HT-29 (cell line): ENCODE measurements at places on chromosomes 13 and 19. TPM values are rescaled to one million over a fixed set of nuclear protein-coding genes. Genes with fewer than 3 reads are reported as not detected.
A peak's percentile ranks its signal among the peaks of the same experiment; 100 is the strongest.

Gene PROZ
- not detected in 2 replicates for total RNA-seq

GRCh38 chr13:30318026-30318425 lies 10.7 kb upstream of the KATNAL1 start:
- no peak for DNase-seq

DNA sequence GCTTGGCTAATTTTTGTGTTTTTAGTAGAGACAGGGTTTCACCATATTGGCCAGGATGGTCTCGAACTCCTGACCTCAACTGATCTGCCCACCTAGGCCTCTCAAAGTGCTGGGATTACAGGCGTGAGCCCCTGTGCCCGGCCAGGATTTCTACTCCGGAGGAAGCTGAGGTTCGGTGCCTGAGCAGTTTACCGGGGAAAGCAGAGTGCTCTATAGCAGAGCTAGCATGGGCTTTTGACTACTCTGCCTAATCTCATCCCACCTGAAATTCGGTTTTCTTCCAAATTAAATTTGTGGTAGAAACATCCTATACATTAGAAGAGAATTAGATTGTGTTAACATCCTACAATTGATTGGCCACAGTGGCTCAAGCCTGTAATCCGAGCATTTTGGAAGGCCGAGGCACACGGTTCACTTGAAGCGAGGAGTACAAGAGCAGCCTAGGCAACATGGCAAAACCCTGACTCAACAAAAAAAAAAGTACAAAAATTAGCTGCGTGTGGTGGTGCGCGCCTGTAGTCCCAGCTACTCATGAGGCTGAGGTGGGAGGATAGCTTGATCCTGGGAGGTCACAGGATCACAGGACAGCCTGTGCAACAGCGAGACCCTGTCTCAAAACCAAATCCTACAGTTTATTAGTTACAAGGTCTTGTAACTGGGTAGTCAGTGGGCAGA lies 1.6 kb downstream of the RPL13A start:
- no peak for DNase-seq

Gene KLK10
- total RNA-seq: 154 and 171 TPM in 2 replicates

Gene OR7A5
- not detected in 2 replicates for total RNA-seq

Gene CPAMD8
- not detected in 2 replicates for total RNA-seq

Gene ATP4B
- not detected in 2 replicates for total RNA-seq

Gene KRTDAP
- not detected in 2 replicates for total RNA-seq

DNA sequence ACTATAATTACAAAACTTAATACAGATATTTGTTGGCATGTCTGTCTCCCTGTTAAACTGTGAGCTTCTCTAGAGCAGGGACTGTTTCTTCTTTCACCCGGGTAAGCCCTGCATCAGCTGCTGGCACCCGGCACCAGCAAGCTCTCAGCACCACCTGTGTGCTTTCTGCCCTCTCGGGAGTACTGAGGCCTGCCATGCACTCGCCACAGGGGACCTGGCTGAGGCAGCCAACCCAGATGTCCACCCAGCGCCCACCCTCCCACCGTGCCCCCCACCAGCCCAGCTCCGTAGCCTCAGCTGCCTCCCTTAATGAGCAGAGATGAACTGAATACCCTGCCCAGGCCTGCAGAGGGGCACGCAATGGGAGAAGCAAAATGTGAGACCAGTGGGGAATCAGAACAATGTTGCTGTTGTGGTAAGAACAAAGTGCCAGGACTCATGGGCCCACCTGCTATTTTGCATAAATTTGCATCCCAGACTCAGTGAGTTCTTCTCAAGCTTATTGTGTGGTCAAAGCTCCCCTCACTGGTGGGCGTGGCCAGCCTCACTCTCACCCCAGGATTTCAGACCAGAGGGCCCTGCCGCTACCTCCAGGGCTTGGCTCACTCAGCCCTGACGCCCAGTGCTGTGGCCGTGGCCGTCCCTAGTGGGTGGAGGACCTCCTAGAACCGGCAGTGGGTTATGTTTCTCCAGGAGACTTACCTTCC lies 14.6 kb upstream of the SERPINE3 start:
- no peak for DNase-seq

GRCh38 chr13:109790086-109790485 lies 3.7 kb upstream of the IRS2 start:
- DNase-seq: no peak

DNA sequence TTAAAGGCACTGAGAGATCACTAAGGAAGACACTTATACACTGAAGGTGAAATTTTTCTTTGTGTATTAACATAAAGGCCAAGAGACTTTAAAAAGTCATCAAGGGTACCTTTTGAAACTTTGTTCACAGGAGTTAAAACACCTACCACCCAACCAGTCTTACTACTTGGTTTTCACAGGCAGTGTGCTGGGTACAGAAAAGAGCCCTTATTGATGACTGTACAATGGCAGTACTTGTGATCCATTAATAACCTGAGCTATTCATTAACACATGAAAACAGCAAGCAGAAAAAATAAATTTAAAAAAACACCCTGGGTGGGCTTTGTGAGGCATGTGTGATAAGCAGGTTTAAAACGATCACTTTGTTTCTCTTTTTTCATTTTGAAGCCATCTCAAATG lies 148.9 kb downstream of the TBC1D4 start:
- DNase-seq: no peak

DNA sequence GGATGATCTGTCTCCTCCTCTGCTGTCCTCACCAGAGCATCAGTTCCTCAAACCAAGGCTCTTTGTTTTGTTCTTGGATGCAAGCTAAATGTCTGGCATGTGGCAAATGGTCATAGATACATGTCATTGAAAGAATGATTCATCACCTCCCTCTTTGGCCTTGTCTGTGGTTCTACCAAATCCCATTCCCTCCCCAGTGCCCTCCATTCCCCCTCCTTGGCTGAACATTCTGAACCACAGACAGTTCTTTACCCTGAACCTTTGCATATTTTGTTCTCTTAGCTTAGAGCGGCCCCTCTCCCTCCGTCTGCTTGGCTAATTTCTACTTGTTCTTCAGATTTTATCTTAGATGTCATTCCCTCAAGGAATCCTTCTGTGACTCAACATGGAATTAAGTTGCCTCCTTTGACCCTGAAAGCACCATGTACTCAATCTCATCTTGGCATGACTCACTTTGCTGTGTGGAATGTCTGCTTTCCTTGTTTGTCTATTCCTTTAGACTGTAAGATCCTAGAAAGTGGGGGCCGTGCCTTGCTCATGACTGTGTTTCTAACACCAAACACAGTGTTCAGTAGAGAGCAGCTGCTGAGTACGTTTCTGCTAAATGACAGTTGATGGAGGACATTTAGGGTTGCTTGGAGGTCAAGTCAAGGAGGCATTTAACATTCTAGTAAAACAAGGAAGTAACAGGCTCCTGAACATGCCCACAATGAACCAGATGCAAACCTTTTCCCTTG lies 8.1 kb downstream of the ALOX5AP start:
- DNase-seq: peak; percentile 69

DNA sequence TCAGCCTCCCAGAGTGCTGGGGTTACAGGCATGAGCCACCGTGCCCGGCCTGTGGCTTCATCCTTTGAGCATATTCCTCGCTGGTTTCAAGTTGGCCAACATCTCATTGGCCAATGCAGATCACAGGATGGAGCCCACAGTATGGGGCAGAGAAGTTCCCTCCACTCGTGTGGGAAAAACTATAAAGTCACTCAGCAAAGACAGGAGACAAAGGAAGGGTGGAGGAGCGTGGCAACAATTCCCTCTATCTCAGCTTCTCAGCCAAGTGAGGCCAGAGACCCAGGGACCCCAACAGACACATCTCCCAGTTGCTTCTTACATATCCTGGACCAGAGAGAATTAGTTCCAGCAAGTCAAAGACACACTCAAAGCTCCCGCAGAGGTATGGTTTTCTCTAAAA lies 184.6 kb upstream of the SOX1 start:
- DNase-seq: no peak

GRCh38 chr19:39671739-39672363 lies 16.1 kb downstream of the LGALS16 start:
- DNase-seq: peak; percentile 92

Gene FAAP24
- 5.7 and 5.8 TPM in 2 replicates for total RNA-seq

GRCh38 chr19:33303791-33304345 lies 1.5 kb upstream of the CEBPA start:
- no peak for DNase-seq

- DNase-seq: peak; percentile 88
Measured at GRCh38 chr19:12793290-12794195, 2.3 kb downstream of the JUNB start.

- no peak for DNase-seq
Measured at GRCh38 chr13:110317496-110318195, 10.6 kb downstream of the COL4A2 start.

DNA sequence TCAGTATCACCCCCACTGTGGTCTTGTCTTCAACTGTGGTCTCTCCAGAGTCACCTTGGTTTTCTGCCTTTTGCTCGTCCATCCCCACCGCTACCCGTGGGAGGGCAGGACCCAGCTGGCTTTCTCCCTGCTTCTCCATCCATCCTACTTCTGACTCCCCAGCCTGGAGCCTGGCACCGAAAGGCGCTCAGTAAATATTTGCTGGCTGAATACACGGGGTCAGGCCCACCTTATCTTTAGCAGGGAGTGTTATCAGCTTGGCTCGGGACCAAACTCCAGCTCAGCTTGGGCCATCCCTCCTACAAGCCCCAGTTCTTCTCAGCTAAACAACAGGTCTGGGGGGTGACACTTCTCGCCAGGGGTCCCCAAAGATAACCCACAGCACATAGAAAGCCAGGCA lies 62.0 kb upstream of the KLF2 start:
- no peak for DNase-seq

Gene PSG7
- total RNA-seq: not detected in 2 replicates

- peak; percentile 87 for DNase-seq
Measured at GRCh38 chr19:47581605-47582319, 8.8 kb upstream of the ZNF541 start.

DNA sequence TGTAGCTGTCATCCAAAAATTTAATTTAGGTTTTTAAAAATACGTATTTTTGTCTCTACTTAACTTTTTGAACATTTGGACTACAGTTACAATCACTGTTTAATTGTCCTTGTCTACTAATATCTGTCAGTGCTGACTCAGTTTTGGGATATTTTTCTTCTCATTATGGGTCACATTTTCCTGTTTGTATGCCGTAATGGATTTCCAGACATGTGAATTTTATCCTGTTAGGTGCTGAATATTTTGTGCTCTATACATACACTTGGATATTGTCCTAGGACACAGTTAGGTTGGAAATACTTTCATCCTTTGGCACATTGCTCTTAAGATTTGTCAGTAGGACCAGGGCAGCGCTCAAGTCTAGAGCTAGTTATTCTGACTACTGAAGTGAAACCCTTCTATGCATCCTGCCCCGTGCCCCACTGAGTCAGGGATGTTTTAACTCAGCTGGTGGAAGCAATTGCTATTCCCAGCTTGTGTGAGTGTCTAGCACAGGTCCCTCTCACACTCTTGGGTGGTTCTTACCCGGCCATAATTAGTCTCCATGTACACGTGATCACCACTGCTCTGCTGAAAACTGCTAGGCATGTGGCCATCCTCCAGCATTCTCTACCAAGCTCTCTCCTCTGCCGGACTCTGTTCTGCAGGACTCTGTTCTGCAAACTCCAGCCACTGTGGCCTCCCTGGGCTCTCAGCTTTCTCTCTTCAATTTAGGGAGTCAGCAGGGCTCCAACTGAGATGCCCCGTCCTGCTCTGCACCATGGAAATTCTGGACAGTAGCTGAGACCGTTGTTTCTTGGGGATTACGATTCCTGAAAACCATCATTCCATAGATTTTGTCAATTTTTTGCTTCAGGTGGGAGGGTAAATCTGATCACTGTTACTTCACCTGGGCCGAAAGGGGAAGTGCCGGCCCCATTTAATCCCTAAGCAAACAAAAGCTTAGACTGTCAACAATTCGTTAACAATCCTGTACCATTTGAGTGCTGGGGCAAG lies 11.1 kb downstream of the PROZ start:
- DNase-seq: peak; percentile 47

Gene TPGS1
- total RNA-seq: 25.8 and 32.9 TPM in 2 replicates

GRCh38 chr19:4482721-4483364 lies 10.7 kb downstream of the HDGFL2 start:
- no peak for DNase-seq

Gene NLRP5
- not detected in 2 replicates for total RNA-seq

Gene SWSAP1
- 3.9 and 5.4 TPM in 2 replicates for total RNA-seq

GRCh38 chr19:2371656-2372055 lies 11.6 kb downstream of the TMPRSS9 start:
- no peak for DNase-seq

- peak; percentile 66 for DNase-seq
Measured at GRCh38 chr13:20198781-20199180, 6.0 kb upstream of the GJB2 start.

Gene TEX29
- total RNA-seq: not detected in 2 replicates

Gene METTL21C
- total RNA-seq: not detected in 2 replicates

Gene ZNF221
- 0.68 and 0.97 TPM in 2 replicates for total RNA-seq

- no peak for DNase-seq
Measured at GRCh38 chr13:36674337-36675212, 755 bp downstream of the SERTM1 start.

Gene HS6ST3
- not detected in 2 replicates for total RNA-seq

Gene LRFN3
- total RNA-seq: 3.0 and 6.5 TPM in 2 replicates

GRCh38 chr19:9981406-9982260 lies 28.7 kb downstream of the COL5A3 start:
- DNase-seq: no peak

Gene IGFL3
- not detected in 2 replicates for total RNA-seq

GRCh38 chr19:12163826-12164225 lies 930 bp downstream of the ZNF136 start:
- peak; percentile 0 for DNase-seq

Gene SLC25A15
- total RNA-seq: 22.7 and 30.2 TPM in 2 replicates

- DNase-seq: no peak
Measured at GRCh38 chr19:10929402-10929794, 787 bp downstream of the TIMM29 start.

GRCh38 chr13:87981416-87981815 lies 310.2 kb downstream of the SLITRK5 start:
- DNase-seq: no peak

- no peak for DNase-seq
Measured at GRCh38 chr19:8500158-8500557, 2.3 kb downstream of the PRAM1 start.

GRCh38 chr19:5397804-5398692 lies 57.2 kb upstream of the ZNRF4 start:
- no peak for DNase-seq

Gene C19orf85
- total RNA-seq: 0.41 and 0.83 TPM in 2 replicates

DNA sequence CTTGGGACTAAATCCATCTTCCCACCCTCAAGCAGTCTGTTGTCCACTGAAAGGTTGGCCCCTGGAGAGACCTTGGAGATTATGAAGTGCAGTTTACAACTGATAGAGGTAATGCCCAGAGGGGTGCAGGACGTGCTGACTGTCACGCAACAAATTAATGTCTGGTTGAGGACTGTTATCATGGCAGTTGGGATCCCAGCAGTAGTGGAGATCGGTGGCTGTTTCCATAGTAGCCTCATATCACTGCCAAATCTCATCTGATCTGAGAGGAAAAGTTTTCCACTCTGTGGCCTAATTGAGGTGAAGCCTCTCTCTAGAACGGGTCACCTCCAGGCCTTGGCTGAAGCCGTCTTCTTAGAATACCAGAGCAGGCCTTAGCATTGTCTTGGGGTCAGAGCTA lies 4.1 kb downstream of the TECR start:
- no peak for DNase-seq
